OCI-M1 (cell line): ENCODE measurements at places on chromosomes 4 and X.

DNA sequence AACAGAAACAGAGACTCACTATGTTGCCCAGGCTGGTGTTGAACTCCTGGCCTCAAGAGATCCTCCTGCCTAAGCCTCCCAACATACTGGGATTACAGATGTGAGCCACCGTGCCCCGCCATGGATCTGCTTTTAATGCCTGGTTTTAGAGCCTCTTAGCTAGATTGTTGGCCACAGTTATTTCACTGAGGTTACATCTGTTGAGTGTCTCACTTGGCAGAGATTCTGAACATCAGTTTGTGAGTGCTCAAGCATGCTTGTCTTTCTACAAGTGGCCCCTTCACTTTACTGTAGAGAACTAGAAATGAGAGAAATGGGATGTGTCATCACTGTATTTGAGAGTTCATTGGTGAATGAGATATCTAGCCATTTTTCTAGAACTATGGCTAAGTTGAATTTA, 218.5 kb downstream of the APBB2 start:
- DNase-seq: no peak

DNA sequence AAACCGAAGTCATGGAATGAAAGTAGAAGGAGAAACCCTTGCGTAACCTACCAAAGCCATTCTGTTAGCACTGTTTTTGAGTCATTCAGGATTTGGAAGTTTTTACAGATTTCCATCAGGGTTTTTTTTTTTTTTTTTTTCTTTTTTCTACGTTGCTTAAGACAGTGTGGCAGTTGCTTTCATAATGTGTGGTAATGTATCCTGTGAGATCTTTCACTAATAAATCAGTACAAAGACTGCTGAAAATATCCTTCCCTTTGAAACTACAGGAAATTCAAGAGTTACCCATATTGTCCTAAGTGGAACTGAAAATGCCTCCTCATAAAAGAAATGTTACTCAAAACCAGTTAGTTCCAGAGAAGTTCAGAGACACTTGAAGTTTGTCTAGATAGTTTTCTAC, 137.8 kb downstream of the RAPGEF2 start:
- no peak for DNase-seq

DNA sequence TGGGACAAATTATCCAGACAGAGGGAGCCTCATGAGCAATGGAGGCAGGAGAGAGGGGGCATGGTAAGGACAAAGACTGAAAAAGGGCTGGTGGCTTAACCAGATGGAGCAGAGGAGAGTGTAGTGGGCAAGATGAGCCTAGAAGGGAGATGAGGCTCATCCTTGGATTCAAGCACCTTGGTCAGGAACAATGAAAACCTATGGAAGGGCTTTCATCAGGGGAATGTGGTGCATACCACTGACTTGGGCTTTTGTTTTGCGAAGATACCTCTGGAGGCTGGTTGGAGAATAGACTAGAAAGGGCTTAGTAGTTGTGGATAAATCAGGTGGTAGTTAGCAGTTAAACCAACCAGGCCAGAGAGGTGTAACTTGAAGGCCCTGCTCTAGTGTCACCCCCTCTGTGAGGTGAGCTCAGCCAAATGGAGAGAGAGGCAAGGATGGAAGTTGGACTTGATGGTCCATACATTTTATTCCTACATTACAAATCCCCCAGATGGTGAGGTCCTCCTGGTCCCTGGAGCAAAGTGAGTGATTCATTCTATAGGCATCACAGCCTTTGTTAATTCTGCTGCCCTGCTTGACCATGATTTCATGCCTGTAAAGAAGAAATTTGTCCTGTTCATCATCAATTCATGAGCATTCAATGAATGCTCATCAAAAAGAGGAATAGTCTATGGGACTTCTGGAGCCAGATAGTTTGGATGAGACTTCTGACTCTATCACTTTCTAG, 264.8 kb upstream of the IGFBP7 start:
- DNase-seq: no peak

GRCh38 chrX:19774905-19775304, 112.5 kb downstream of the SH3KBP1 start:
- no peak for DNase-seq

GRCh38 chrX:10157032-10157341, 212 bp downstream of the CLCN4 start:
- no peak for DNase-seq

GRCh38 chr4:165299399-165300060, 27.9 kb upstream of the MSMO1 start:
- peak; percentile 45 for DNase-seq

DNA sequence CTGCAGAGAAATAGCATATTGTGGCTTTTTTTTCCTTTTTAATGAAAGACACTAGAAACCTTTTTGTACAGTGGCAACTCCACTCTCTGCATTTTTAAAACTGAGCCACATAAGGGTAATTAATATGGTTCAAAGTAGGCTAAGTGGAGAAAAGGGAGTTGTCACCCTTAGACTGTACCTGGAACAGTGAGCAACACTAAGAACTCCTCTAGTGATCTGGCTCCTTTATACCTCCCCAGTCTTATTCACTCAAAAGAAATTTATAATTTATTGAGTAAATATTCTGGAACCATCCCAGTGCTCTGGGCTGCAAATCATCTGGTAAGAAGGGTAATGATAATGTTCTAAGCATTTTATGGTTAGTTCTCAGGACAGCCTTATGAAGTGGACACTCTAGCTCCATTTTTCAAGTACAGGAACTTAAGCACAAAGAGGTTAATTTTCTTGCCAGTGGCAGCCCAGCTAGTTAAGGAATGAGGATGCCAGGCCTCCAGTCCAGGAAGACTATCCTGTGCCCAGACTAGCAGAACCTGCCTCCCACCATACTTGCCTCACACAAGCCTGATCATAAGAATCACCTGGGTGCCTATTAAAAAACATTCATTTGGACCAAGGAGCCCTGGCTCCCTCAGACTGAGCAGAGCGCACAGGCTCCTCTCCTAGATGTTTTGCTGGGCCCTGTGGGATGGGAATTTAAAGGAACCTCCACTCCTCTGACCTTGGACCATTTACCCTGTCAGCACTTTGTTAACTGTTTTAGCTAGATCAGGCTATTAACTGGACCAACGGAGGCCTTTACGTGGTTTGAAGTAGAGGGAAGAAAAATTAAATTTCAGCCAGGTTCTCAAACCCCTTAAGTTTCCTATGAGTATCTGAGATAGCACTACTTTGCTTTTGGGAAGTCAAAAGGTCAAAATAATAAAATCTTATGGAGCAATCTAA, 102.6 kb downstream of the PDE5A start:
- no peak for DNase-seq

- peak; percentile 33 for DNase-seq
These were observed 45.9 kb upstream of the GPC4 start for GRCh38 chrX:133461231-133461630.

DNA sequence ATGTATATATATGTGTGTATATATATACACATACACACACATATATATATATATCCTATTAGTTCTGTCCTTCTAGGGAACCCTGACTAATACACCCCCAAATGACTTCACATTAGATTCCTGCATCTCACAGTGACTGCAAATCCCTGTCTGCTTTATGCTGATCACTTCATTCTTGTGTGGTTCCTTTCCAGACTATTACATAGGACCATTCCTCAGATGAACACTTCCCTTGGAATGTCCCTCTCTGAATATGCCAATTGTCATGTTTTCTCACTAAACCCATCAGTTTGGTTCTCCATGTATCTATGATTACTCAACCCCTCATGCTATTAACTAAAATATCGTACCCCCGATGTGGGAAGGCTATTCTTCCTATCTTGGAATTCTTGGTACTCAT, 605.2 kb upstream of the NR3C2 start:
- no peak for DNase-seq

GRCh38 chr4:23371533-23371932, 518.3 kb downstream of the PPARGC1A start:
- no peak for DNase-seq

DNA sequence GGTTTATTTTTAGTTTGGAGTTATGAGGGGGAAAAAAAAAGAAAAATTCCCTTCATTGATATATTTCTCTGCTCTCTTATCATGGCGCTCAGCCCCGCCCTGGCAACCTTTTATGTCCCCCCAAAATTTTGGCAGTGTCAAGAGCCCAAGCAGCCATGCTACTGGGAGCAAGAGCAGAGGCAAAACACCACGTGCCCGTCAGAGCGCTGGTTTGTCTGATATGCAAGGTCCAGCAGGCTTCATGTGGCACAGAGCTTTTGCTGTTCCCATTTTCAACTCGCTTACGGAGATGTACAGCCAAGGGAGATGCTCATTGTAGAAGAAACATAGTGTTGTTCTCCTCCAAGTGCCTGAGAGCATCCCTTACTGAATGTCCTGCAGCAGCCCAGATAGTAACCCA, 27.3 kb downstream of the SLITRK2 start:
- DNase-seq: no peak

GRCh38 chr4:112896609-112897190, 152.8 kb upstream of the ANK2 start:
- peak; percentile 42 for DNase-seq

DNA sequence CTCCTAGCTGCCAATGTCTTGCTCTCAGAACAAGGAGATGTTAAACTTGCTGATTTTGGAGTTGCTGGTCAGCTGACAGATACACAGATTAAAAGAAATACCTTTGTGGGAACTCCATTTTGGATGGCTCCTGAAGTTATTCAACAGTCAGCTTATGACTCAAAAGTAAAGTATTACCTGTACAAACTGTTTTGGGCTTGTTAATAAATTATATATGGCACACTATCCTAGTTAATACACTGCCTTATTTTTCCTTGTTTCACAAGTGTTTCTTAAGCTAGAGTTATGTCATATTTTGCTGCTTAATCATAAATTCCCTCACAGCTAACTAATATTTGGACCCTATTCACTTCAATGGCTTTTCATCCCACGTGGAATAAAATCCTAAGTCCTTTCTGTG, 45.3 kb downstream of the STK26 start:
- no peak for DNase-seq

DNA sequence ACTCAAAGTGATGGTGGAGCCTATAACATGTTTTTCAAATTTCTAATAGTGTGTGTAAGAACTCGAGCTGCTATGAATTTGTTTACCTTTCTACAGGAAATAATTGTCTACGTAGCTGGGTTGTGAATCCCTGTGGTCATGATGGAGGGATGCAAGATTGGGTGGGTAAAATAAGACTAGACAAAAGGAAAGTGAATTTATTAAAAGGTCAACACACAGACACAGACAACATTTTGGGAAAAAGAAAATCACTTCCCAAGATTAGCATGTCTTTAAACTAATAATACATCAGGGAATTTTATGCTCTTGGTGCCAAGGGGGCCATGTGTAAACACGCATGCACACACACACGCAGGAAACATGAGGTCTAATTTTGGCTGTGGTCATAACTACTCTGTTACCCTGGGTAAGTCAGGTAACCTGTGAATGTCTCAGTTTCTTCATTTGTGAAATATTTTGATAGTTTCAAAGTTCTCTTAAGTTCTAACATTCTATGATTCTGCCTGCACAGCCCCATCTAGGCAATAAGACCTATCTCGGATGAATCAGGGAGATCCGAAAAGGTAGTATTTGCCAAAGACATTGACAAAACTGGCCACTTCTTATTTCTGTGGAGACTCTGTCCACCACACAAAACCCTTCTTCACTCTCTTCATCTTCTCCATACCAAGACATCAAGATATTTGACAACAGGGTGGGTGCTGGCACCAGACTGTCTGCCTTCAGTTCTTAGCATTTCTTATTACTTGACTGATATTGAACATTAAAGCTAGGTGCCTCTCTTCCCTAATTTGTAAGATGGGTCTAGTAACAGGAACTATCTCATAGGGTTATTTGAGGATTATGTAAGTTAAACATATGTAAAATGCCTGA, 1.6 kb upstream of the UNC5C start:
- DNase-seq: no peak

GRCh38 chr4:139208404-139208945, 31.5 kb upstream of the ELF2 start:
- DNase-seq: peak; percentile 78

GRCh38 chrX:132406106-132406505, 82.7 kb downstream of the MBNL3 start:
- no peak for DNase-seq

GRCh38 chr4:111636961-111637585, 508.2 kb upstream of the FAM241A start:
- DNase-seq: no peak

DNA sequence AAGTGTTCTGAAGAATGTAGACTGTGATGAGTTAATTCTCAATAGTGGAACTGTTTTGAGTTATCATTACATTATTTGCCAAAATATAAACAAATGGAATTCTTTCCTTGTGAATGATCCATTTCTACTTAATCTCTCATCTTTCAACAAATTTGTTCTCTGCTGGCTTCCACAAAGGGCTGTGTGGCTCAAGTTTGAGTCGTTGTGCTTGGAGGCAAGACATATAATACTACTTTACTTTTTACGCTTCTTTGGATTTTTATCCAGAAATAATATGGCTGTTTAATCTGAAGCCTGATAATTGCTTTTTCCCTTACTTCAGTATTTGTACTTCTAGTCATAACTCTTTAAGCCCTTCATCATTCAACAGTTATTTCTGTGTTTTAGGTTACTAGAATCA, 169.5 kb downstream of the ARHGAP10 start:
- no peak for DNase-seq

GRCh38 chrX:40100141-40100536, 2.4 kb upstream of the BCOR start:
- DNase-seq: peak; percentile 52

GRCh38 chrX:11525685-11526084, 140.0 kb downstream of the ARHGAP6 start:
- DNase-seq: no peak

- peak; percentile 80 for DNase-seq
These were observed 21.8 kb downstream of the SPRY1 start for GRCh38 chr4:123418351-123418931.

DNA sequence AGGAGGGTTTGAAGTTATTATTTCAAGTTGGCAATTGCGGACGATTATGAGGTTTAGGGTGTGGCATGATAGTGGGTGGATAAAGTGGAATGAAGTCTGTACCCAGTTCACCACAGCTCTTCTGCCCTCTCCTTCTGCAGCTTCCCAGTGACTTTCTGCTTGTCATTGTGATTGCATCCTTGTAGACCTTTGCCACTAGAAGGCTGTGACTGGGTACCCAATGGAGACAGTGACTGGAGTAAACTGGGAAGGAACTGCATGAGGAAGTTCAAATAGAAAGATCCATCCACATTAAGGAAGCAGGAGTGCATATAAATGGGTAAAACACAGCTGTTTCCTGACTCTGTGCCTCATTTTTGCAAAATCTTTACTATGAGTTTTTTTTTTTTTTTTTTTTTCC, 53.5 kb upstream of the SPANXN3 start:
- no peak for DNase-seq

DNA sequence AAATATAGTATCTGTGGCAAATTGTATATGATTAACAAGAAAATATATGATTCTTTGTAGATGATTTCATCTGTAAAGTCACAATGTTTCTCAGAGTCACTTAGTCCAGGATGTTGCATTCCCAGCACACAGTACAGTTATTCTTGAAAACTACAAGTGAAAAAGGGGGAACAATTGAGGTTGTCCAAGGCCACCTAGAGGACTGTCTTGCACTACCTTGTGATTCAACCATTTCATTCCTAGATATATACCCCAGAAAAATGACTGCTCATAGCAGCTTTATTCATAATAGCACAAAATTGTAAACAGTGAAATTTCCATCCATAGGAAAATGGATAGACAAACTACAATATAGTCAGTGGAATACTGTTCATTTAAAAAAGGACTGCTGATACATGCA, 16.0 kb downstream of the C4orf33 start:
- DNase-seq: peak; percentile 37
